ENCODE measurements at places on chromosomes 4 and X. TPM values are rescaled to one million over a fixed set of nuclear protein-coding genes. Genes with fewer than 3 reads are reported as not detected.

Gene SPIN4
- total RNA-seq: 1.2 TPM

Gene PDZD4
- 1.8 TPM for total RNA-seq

Gene FGF13
- total RNA-seq: 2.2 TPM

Gene UBQLN2
- 10.0 TPM for total RNA-seq

Gene USP51
- 6.7 TPM for total RNA-seq

Gene TLR10
- 0.17 TPM for total RNA-seq

Gene IDUA
- 4.5 TPM for total RNA-seq

Gene VCX3A
- not detected for total RNA-seq

Gene DYNLT3
- 13.4 TPM for total RNA-seq

Gene MMRN1
- 15.6 TPM for total RNA-seq

Gene KIT
- total RNA-seq: 5.5 TPM

Gene AWAT2
- not detected for total RNA-seq

Gene SLIT2
- 2.3 TPM for total RNA-seq

Gene CCDC110
- not detected for total RNA-seq

Gene GATA1
- not detected for total RNA-seq

Gene RRH
- 0.08 TPM for total RNA-seq

Gene SMR3B
- total RNA-seq: not detected

- DNase-seq: no peak
Measured at GRCh38 chrX:137575596-137576255, 9.8 kb downstream of the ZIC3 start.

- DNase-seq: no peak
Measured at GRCh38 chr4:5037553-5038551, 13.4 kb upstream of the STK32B start.

DNA sequence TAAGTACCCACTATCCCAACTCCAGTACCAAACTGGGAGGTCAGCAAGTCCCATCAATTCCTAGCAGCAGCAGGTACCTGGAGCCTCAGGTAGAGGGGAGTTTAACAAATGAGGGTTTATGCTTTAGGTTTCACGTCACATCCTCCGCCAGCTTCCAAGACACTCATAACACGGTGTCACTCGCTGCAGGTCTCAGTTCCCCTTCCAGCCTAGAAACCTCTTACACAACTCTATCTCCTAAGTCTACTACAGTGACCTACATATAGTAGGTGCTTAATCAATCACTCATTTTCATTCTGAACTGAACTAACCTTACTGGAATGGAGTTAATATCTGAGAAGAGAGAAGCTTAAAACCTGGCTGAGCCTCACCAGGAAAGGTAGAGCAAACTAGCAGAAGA is 96.0 kb downstream of the EFHC2 start:
- no peak for DNase-seq

GRCh38 chrX:48573690-48574269 is 504 bp upstream of the RBM3 start:
- DNase-seq: peak; percentile 35

DNA sequence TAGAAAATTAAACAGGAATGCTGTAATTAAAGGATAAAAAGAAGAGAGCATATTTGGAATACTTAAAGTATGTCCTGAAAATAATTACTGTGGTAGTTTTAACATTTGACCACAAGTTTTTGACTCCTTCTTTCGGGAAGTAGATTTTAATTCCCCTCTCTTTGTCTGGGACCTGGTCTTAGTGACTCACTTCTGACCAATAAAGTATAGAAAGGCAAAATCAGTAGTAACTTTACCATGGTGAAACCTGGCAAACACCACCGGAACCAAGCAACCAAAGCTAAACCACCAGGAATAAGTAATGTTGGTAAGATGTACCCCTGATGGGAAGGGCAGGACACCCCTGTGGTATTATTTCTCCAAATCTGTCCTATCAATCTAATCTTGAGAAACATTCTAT is 314.8 kb downstream of the PDHA2 start:
- DNase-seq: no peak

- no peak for DNase-seq
Measured at GRCh38 chrX:16592194-16592770, 57.7 kb upstream of the S100G start.

DNA sequence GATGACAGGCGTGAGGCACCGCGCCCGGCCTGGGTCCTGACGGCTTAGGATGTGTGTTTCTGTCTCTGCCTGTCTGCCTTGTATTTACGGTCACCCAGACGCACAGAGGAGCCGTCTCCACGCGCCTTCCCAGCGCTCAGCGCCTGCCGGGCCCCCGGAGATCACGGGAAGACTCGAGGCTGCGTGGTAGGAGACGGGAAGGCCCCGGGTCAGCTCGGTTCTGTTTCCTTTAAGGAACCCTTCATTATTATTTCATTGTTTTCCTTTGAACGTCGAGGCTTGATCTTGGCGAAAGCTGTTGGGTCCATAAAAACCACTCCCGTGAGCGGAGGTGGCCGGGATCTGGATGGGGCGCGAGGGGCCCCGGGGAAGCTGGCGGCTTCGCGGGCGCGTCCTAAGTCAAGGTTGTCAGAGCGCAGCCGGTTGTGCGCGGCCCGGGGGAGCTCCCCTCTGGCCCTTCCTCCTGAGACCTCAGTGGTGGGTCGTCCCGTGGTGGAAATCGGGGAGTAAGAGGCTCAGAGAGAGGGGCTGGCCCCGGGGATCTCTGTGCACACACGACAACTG is 1.3 kb downstream of the SHOX start:
- no peak for DNase-seq

- DNase-seq: no peak
Measured at GRCh38 chr4:139971111-139971510, 182.9 kb downstream of the MAML3 start.

DNA sequence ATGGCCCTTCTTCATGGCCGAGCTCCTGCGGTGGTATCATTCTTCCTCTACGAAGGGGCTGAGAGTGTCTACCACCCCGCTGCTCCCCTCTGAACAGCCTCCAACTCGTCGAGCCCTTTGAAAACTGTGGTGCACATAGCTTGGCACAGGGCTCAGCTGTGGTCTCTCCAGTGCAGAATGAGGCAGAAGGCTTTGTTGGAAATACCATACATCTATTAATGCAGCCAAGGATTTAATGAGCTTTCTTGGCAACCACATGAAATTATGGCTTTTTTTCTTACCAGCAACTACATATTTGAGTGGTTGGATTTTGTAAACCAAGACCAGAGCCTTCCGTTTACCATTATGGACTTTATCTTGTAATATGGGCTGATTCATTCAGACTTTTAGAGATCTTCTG is 61.7 kb upstream of the CBR4 start:
- no peak for DNase-seq

DNA sequence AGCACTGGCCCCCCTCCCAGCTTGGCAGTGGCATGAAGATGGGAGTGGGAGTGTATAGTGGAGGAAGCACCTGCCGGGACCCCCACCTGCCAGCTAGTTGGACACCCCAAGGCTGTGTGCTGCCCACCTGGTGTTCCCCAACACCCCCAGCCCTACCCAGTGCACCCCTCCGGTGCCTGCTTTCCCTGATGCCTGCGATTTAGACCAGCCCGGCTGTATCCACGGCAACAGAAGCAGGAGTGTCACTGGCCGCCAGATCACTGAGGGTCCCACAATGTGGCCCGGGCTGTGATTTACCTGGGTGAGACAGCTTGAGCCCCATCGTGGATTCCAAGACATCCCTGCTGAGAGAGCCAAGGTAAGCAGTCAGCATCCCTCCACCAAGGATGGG is 533 bp downstream of the GPR173 start:
- no peak for DNase-seq

DNA sequence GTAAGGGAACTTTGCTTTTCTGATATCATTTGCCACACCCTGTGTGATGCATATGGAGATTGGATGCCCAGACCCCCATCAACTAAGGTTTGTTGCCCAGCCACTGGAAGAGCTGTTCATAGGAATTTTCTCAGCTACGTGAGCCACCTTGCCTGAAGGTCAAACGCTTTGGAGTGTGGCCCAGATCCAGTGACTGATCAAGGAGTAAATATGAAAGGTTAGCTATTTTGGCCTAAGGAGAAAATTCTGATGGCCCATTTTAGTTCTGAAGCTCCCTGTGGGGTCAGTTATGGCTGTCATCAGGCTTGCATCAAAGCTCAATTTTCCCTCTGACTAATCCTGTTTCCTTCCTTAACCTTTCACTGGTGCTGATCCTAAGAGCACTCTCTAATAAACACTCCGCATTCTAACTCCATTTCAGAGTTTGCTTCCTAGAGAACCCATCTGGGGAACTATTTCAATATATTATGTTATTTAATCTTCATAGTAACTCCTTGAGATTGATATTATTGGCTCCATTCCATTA is 407.7 kb downstream of the SPRY1 start:
- no peak for DNase-seq

DNA sequence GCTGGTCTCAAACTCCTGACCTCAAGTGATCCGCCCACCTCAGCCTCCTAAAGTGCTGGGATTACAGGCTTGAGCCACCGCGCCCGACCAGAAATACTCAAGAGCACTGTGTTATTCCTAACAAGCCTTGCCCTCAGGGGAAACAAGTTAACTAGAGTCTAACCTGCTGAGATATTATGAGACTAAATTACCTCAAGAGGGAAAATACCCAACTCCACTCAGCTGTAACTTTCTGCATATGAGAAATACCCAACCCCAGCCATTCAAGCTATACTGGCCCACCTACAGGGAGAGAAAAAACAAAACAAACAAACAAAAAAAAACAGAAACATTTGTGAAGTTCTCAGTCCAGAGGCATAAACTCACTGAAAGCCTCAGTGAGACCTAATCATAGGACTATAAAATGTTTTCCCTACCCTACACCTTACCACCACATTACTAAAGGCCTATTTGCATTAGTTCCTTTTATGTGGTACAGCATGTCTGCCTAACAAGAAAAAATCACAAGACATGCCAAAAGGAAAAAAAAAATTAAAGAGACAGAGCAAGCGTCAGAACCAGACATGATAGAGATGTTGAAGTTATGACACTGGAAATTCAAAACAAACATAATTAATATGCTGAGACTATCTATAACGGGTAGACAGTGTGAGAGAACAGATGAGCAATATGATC is 876.0 kb downstream of the FSTL5 start:
- no peak for DNase-seq

DNA sequence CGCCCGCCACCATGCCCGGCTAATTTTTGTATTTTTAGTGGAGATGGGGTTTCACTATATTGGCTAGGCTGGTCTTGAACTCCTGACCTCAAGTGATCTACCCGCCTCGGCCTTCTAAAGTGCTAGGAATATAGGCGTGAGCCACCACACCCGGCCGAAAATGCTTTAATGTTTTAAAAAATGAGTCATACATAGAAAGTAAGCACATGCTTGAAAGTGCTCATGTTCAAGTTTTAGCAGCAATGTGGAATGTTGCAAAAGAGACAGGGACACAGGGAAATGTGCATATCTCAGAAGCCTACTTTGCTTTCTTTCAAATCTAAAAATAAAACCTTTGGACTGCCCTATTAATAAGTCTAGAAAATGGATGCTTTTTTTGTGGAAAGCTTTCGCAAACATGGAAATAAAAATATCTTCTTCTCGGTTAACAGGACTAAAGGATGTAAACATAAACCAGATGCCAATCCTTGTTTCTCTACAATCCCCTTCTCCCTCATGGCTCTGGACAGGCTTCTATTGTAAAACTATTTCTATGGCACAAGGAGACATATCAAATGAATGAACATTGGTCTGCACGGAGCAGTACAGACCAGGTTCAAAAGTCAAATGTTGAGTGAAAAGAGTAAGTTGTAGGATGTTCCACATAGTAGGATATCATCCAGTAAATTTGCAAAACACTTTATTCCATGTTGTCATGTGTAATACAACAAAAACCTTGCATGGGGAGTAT is 15.0 kb downstream of the MECP2 start:
- no peak for DNase-seq

- DNase-seq: no peak
Measured at GRCh38 chr4:94759767-94760211, 2.0 kb downstream of the BMPR1B start.

DNA sequence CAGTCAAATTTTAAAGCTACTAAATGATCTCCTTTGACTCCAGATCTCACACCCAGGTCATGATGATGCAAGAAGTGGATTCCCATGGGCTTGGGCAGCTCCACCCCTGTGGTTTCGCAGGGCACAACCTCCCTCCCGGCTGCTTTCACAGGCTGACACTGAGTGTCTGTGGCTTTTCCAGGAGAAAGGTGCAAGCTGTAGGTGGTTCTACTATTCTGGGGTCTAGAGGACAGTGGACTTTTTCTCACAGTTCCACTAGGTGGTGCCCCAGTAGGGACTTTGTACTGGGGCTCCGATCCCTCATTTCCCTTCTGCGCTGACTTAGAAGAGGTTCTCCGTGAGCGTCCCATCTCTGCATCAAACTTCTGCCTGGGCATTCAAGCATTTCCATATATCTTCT is 845.2 kb downstream of the PCDH18 start:
- DNase-seq: no peak

DNA sequence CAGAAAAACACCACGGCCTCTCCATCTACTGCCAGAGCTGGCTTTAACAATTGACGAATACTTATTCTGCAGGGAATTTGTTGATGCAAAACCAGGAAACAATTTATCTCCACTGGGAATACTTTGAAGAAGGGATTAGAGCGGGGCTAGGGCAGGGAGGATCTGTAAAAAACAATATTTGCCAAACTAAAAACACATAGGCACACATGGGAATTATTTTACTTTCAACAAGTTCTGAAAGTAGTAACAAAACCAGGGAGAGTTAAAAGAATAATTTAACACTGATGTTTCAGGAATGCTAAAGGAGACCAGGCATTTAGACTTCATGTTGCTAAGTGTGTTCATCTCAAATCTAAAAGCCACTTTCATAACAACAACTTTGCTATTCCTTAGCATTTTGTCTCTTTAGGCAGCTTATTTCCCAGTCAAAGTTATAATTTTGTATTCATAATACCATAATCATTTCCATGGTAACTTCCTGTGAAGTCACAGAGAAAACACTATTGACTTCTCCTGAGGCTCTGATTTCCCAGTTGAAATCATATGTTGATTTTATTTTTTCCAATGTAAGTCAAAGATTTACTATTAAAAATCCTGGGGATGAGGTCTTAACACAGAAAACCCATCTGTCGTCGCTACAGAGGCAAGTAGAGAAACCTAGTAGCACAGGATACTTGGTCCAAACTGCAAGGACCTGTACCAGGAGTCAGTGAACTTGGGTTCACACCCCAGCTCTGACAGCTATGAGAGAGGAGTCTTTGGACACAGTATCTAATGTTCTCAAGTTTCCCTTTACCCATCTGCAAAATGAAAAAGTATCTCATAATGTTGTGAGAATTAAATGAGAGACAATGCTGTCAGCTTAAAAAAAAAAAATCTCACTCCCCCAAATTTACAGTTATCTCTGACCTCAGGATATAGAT is 69.3 kb downstream of the SH3RF1 start:
- DNase-seq: no peak

DNA sequence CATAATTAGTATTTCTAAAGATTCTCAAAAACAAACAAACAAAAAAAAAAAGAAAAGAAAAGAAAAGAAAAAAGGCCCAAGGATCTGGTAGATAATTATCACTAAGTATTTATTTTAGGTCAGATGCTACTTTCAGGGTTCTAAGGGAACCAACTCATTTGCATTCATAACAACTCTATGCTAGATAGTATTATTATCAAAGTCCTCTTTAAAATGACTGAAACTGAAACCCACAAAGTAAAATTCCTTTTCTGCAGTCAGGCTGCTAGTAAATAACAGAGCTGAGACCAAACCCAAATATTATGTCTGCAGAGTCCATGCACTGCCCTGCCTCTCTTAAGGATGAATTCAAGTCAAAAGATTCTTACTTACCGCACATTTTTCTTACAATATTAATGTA is 38.3 kb upstream of the MAPK10 start:
- no peak for DNase-seq

- no peak for DNase-seq
Measured at GRCh38 chrX:103847174-103847870, 15.3 kb upstream of the RAB9B start.

GRCh38 chr4:119113033-119113655 is 22.5 kb upstream of the MYOZ2 start:
- DNase-seq: no peak

GRCh38 chr4:111480510-111480909 is 664.7 kb upstream of the FAM241A start:
- no peak for DNase-seq

Data from liver (tissue), 10 donors.